NCI-H187 treated with DMSO at 0.1 percent for 48 hours (cell line): ENCODE measurements at places on chromosomes 13 and 19.

- DNase-seq = no peak
Observed at GRCh38 chr19:16077984-16078758, 1.9 kb downstream of the TPM4 start.

GRCh38 chr19:14271840-14272239 lies 65.9 kb upstream of the ADGRL1 start:
- no peak for DNase-seq

GRCh38 chr19:32171719-32172151 lies 173.7 kb upstream of the ZNF507 start:
- no peak for DNase-seq

- DNase-seq = no peak
Observed at GRCh38 chr19:42132030-42132628, at the start of gene POU2F2. POU2F2 (minus strand) TSS chr19:42132446; CDS start chr19:42132411, 35 bp downstream.

DNA sequence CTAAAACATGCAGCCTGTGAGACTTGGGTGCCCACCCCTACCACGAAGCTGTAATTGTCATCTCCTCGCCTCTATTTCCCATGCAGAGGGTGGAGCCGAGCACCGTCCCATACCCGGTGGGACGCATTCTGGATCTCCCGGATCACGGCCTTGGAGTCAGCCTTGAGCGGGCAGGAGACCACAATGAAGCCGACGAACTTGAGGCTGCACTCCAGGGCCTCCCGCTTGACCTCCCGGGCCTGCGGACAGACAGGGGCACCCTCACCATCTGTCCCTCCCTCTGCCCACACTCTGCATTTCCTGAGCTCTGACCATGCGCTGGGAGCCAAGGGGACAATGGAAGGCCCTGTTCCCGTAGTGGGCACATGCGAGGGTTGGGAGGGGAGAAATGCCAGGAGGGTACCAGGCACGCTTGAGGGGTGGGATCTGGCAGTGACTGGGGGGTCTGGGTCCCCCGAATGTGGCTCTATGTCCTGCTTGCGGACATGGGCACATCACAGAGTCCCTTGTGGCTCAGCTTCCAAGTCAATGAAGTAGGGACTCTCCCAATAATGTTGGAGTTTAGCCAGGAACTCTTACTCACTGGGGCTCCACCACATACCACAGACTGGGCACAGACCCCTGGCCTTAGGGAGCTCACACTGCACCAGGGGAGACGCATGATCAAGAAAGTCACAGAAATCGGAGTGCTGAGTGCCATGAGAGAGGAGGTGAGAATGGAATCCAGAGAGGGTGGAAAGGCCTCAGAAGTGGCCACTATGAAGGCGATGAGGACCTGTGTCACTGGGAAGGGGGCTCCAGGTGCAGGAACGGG lies 9.2 kb upstream of the GMIP start:
- no peak for DNase-seq

DNA sequence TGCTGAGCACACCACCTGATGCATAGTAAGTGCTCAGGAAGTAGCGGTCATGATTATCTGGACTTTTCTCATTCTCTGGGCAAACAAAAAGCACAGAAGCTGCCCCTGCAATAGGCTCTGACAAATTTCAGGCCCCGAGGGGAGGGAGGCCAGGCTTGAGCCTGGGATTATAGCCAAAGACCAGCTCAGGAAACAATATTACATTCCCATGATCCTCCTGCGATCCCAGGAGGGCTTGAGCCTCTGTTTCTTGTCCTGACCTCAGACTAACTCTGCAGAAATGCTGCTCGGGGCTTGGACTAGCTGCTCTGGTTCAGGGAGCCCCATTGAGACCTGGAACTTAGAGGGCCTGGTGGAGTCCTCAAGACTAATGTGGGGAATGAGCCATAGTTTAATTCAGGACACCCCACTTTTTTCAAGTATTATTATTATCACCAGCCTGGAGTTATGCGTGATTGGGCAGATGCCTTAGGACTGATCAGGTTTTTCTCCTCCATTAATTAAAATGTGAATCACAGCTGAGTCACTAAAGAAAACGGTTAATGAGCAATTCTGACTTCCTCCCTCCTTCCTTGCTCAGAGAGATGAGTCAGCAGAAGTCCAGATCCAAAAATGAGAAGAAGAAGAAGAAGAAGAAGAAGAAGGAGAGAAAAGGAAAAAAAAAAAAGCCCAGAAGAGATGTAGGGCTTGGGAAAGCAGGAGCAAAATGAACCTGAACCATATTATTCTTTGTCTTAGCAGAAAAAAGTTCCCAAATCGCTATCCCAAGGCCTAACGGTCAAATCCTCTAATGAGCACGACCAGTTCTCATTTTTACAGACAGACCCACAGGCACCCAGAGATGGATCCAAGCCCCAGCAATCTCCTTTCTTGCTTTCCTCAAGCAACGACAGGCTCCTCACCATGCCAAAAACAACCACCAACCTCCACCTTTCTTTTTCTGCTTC lies 107.2 kb downstream of the CACNA1A start:
- DNase-seq = no peak

DNA sequence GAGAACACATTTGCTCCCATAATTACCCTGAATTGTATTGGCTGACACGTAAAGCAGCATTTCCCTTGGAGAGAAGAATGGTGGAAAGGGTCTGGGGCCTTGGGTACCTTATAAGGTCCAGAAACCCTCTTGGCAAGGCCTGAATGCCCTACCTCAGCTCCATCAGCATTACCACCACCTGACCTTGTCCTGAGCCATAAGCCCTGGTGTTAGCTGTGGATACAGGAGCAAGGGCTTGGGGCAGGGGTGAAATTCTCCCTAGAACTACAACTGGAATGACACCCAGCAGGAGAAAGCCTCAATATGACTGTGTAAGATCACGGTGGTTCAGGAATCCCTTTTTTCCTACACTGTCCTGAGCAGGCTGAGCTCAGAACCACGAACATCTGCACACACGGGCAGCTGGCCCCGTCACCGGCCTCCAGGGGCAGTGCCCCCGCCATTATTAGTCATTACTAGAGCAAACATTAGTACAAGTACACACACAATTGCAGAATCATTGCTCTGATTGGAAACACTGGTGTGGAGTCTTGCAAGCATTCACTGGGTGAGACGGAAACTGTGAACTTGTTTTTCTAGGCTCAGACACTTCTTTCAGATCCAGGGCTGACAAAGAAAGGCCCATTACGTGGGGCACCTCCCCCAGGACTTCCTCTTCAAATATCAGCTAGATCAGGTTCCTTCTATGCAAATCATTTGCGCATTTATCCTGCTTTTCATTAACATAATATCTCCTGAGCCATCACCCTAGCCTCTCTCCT lies 26.8 kb upstream of the MTIF3 start:
- no peak for DNase-seq
